Peyer's patch (tissue), 4 donors: ENCODE measurements at places on chromosomes 2 and 18. TPM values are rescaled to one million over a fixed set of nuclear protein-coding genes. Genes with fewer than 3 reads are reported as not detected.

- DNase-seq, result no peak
- H3K4me1 ChIP-seq, result peaks cover 3% of the 10 kb centered on the region
- no peaks in the 10 kb centered on the region for H3K36me3 ChIP-seq
- H3K4me3 ChIP-seq, result no peak overlapping the region
- H3K27ac ChIP-seq, result no peak overlapping the region
Observed at GRCh38 chr18:50871846-50872245, 7.1 kb upstream of the ME2 start.

ABCG5 gene
- 7.1 TPM for total RNA-seq

GRCh38 chr2:182015334-182016109, 29.9 kb downstream of the PPP1R1C start:
- H3K27me3 ChIP-seq, result no peaks in the 10 kb centered on the region
- H3K36me3 ChIP-seq, result no peaks in the 10 kb centered on the region
- no peak for DNase-seq
- no peak overlapping the region for H3K4me3 ChIP-seq
- no peaks in the 10 kb centered on the region for H3K4me1 ChIP-seq
- no peak overlapping the region for H3K27ac ChIP-seq

DNA sequence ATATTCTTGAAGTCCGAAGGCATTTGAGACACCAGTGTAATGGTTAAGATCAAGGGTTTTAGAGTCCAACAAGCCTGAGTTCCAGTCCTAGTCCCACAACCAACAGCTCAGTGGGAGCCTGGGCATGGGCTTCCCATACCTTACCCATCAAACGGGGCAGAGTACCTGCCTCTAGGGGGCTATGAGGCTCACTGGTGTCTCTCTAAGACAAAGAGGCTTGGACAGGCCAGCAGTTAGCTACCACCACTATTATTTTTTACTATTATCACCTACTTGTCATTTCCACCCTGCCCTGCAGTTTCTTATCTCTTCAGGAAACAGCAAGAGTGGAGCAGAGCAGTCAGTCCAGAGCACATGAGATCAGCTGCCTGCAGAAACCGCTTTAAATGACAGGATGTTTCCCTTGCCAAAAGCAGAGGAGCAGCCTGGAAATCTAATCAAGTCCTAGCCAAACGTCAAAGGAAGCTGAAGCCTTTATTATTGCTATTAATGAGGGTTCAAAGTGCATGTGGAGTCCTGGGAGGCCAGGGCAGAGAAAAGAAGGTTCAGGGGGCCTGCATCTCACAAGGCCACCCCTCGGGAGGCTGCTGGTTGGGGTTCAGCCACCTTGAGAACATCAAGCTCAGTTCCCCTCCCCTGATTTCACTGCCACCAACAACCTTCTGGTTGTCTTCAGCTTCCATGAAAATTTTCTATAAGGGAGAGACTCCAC, 66.6 kb downstream of the STPG4 start:
- no peaks in the 10 kb centered on the region for H3K4me1 ChIP-seq
- no peak overlapping the region for H3K4me3 ChIP-seq
- DNase-seq, result no peak
- H3K36me3 ChIP-seq, result no peaks in the 10 kb centered on the region

- no peaks in the 10 kb centered on the region for H3K27me3 ChIP-seq
- no peaks in the 10 kb centered on the region for H3K4me1 ChIP-seq
- H3K36me3 ChIP-seq, result no peaks in the 10 kb centered on the region
- H3K27ac ChIP-seq, result no peak overlapping the region
- no peak for DNase-seq
Observed at GRCh38 chr2:4980995-4981394, 711.2 kb upstream of the SOX11 start.

GRCh38 chr18:63320975-63321265, 1.4 kb upstream of the BCL2 start:
- no peak for DNase-seq
- H3K36me3 ChIP-seq, result no peaks in the 10 kb centered on the region
- peak overlapping the region; percentile 62 for H3K4me3 ChIP-seq
- peak overlapping the region; percentile 93 for H3K27ac ChIP-seq

DNA sequence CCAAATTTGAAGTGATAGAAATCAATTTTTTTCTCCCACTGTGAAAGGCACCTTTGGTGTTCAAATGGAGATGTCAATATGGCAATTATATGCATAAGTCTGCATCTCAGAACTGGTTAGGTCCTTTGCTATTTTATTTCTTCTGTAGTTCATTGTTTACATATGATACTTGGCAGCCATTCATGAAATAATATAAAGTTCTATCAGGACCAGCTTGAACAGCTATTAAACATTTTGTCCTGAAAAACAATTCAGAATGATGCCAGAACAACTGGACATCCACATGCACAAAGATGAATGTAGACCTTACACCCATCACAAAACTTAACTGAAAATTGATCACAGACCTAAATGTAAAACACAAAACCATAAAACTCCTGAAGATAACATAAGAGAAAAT, 41.8 kb upstream of the ARHGAP28 start:
- no peaks in the 10 kb centered on the region for H3K27me3 ChIP-seq
- no peak for DNase-seq
- H3K27ac ChIP-seq, result no peak overlapping the region
- no peaks in the 10 kb centered on the region for H3K4me1 ChIP-seq
- no peaks in the 10 kb centered on the region for H3K36me3 ChIP-seq
- H3K4me3 ChIP-seq, result no peak overlapping the region
